NT2/D1 (cell line): ENCODE measurements at places on chromosomes 5 and 9.

DNA sequence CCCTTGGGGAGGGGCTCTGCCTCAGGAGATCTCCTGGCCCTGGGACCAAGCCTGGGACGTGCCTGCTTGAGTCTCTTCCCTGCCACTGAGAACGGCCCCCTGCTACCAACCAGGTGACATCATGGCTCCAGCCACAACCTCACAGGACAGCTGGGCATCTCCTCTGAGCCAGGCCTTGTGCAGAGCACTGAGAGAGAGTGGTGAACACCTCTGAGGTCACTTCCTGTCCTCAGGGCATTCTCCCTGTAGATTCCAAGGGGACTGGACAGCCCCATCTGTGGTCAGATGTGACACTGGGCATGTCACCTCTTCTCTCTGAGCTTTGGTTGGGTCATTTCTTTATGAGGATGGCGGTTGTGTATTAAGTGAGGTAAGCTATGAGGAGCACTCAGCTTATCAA, 172.0 kb downstream of the MELK start:
- no peak for DNase-seq

GRCh38 chr5:87411973-87412629, 629 bp downstream of the CCNH start:
- DNase-seq: no peak

DNA sequence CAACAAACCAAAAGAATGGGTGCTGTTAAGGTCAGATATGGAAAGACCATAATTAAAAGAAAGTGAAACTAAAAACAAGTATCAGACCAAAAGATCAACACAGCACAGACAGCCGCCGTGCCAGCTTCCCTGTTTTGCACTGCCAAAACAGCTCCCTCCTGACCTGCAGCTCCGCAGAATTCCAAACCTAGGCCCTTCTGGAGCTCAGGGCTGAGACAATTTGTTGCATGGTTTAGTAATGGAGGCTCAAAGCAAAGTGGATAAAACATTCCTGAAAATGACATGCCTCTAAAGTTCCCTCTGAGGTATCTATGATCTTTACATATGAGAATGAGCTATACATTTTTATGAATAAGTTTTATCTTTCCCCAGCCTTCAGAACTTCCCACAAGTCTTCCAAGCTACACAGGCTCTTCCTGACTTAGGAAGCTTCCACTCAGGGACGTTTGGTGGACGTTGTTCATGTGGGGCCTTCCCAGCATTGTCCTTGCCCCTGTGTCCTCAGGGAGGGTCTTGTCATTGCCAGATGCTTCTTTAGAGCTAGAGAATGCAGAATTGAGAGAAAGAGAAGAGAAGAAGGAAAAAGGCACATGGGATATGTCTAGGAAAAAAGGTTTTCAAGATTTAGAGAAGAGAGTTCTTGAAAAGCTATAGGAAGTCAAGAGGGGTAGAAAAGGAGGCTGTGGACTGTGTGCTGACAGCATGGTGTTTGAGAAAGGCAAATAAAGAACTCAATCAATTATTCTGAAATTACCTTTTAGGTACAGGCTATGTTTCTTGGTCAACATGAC, 28.4 kb upstream of the SSBP2 start:
- no peak for DNase-seq

DNA sequence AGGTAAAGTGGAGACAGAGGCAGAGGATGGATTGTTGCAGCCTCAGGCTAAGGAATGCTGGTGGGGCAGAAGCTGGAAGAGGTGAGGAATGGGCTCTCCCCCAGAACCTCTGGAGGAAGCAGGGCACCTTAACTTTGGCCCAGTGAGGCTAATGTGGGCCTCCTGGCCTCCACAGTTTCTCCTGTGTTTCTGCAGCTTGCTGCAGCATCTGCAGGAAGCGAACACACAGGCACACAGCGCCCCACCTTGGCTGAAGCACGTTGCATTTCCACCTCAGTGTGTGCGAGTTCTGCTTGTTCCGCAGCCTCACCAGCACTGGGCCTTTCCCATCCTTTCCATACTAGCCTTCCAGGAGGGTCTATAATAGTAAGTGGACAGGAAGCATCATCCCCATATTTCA, 27.2 kb upstream of the ASS1 start:
- DNase-seq: peak; percentile 32

DNA sequence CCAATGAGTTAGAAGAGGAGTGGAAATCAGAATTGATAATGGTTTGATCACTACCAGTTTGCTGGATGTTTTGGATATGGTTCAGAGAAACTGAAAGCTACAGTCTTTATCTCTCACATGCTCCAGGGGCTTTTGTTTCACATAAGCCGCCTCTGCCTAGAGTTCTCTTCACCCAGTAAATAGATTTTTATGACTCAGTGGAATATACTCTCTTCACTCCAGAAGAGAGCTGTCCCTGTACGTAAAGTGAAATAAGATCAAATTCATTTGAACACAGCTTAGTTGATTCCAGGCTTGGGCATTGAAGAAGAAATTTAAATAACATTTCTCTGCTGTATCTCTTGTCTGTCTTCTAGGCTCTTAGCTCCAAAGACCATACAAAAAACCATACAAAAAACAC, 184.9 kb downstream of the TRPM3 start:
- DNase-seq: no peak

DNA sequence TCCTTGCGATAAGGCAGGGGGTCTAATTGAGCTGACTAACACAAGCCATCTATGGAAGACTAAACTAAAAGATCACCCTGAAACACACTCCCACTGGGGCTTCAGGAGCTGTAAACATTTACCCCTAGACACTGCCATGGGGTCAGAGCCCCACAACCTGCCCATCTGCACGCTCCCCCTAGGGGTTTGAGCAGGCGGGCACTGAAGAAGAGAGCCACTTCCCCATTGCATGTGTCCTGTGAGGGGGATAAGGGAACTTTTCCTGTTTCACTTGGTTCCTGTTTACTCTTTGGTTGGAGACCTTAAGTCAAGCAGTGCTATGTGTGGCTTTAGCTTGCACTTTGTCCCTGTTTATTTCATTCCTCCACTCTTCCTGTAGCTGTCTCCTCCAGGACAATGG, 1929.5 kb upstream of the CDH9 start:
- DNase-seq: no peak

GRCh38 chr9:114409103-114409780, 21.5 kb upstream of the AKNA start:
- no peak for DNase-seq

DNA sequence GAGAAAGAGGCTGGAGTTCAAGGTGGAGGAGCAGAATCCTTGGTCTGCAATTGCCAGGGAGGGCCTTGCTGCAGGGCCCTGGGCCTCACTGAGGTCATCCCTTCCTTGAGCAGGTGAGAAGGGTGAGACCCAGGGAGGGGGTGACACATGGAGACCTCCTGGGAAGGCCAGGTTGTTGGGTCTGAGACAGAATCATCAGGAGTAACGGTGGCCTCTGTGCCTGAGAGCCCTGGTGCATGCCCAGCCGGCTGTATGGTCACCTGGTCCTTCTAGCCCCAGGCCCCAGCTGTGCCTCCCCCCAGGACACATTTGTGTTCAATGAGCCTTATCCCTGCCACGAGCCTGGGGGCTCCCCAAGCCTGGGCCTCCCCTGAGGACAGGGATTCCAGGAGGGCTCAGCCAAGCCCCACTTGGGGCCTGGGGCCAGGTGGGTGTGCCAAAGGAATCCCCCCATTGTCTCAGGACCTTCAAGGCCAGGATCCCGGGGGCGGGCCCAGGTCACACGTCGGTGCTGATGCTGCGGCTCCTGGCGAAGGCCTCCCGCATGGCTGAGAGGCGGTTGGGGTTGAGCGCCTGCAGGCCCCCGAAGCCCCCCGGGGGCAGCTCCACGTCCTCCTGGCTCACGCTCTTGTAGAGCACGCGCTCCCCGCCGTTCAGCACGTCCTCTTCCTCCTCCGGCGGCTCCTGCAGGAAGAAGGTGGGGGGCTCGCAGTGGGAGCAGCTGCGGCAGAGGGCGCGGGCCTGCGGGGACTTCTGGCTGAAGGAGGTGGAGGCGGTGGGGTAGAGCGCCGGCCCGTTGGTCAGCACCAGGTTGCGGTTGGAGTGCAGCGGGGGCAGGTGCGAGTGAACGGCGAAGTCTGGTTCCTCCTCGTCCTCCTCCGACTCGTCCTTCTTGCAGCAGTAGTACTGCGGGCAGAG, 30.4 kb downstream of the FAM163B start:
- DNase-seq: no peak

GRCh38 chr9:23412458-23412857, 413.6 kb downstream of the ELAVL2 start:
- DNase-seq: no peak

GRCh38 chr5:167478188-167478587, 813.3 kb upstream of the WWC1 start:
- DNase-seq: no peak

- no peak for DNase-seq
Observed at GRCh38 chr5:115494570-115495289, 49.8 kb downstream of the FEM1C start.

- no peak for DNase-seq
Observed at GRCh38 chr5:102483736-102484135, 15.1 kb downstream of the SLCO6A1 start.

DNA sequence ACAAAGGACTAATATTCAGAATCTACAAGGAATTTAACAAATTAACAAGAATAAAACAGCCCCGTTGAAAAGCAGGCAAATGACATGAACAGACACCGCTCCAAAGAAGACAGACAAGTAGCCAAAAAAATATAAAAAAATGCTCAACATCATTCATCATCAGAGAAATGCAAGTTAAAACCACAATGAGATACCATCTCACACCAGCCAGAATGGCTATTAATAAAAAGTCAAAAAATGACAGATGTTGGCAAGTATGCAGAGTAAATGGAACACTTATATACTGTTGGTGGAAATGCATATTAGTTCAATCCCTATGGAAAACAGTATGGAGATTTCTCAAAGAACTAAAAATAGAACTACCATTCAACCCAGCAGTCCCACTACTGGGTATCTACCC, 302.7 kb upstream of the RGMB start:
- no peak for DNase-seq

- DNase-seq: no peak
Observed at GRCh38 chr5:159824188-159825161, 91.8 kb upstream of the ADRA1B start.

DNA sequence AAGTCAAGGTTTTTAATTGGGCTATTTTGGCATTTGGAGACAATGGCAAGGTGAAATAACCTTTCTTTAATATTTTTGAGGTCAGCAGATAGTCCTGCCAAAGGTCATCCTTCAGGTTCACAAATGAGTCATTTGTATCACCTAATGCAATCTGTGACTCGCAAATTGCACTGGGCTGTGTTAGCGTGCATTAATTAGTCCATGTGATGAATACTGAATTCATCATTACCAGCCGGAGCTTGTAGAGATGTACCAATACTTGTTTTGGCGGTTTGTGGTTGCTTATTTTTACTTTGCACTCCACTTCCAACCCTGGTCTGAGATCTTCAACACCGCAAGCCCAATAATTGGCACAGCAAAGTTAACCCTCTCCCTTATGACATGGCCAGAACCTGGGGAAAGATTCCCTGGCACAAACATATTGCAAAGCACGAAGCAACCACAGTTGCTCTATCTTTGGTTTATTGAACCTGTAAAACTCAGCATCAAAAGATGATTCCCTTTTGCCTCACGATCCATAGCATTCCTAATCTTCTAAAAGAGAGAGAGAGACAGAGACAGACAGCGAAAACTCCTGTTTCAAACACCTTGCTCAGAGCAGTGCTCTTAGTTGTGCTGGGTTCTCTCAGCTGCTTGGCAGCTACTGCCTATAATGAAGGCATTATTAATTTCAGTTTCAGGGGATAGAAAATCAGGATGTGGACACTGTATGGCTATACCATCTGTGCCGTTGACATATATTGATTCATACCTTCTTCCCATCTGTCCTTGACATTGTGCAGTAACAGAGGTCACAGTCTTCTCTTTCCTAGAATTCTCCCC, 178.1 kb downstream of the EBF1 start:
- DNase-seq: no peak

DNA sequence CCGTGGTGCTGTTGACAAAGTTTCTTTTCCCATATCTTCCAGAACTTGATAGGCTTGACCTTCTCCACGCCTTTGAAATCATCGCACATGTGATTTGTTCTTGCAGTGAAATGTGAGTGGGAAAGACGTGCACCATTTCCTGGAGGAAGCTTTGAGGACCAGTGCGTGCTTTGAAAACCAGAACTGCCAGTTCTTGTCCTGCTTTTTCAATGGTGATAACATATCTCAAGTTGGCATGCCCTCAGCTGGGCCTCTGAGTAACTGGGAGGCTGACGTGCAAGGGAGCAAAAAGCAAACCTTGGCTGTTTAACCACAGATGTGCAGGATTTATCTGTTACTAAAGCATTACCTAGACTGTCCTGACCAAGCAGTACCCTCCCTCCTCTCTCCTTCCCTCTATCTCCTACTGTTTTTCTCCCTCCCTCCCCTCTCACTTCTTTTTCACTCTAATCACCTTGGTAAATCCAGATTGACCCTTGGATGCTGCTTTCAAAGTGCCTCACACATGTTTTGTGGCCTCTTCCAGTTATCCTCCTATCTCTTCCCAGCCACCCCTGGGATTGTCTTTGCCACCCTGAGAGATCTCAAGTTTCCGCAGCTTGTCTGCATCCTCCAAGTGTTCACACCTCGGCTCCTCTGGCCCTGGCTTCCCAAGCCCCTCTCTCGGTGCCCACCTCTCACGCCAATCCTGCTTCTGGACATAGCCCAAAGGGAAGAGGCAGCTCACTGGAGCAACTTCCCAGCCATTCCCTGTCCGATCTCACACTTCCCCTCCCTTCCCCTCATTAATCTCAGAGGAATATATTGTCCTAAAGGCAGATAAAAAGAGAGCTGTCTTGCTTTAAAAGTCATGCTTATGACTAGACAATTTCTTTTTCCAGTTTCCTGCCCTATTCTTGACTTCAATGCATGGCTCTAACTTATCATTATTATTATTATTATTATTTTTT, 198.3 kb downstream of the ERCC6L2 start:
- no peak for DNase-seq

DNA sequence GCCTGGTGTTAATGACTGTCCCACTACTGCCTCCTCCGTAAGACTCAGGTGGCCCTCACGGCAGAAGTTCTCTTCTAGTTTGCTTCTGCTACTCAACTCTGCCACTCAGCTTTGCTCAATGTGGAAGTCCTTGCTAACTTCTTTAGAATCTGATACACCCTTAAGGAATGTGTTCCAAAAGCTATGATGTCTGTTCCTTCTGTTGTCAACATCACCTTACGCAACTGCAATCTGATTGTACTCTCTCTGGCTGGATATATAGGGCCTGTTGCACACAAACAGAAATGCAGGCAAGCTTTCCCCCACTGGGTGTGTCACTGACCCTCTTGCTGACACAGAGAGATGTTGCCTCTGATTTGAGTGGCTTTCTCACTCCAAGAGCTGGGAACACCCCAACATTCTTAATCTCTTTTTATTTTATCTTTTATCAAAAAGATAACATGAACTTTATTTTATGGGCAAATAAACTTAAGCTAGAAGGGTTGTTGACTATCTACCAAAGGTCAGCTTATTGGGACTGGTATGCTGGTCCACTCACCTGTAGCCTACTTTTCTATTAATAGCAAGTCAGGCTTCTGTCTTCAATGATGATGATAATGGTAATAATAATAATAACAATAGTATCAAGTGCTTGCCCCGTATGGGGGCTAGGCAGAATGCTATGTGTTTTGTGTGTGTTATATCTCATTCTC, 25.2 kb downstream of the TMEM252 start:
- DNase-seq: no peak

GRCh38 chr9:101450931-101451330, 15.4 kb upstream of the ALDOB start:
- no peak for DNase-seq
